ENCODE measurements at places on chromosomes 1 and 21.

DNA sequence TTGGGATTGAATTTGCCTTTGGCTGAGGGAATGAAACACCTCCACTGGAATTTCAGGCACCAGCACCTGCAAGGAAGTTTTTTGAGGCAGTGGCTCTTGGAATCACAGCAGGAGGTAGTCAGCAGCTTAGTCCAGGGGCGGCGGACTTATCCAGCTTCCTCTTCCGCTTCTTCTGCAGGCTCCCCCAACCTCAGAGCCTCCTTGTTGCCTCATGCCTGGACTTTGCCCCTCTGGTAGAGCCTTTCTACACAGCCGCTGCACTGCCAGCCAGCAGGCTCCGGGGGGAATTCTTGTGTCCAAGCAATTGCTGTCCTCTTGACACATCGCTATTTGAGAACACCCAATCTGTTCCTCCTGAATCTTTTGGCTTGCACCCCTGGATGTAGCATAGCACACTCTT is 4.4 kb upstream of the RHEX start:
- no peak for DNase-seq

GRCh38 chr1:164641353-164641730 is 82.4 kb downstream of the PBX1 start:
- peak; percentile 64 for DNase-seq

- no peak for DNase-seq
Measured at GRCh38 chr1:46405724-46406123, 11.6 kb downstream of the FAAH start.

DNA sequence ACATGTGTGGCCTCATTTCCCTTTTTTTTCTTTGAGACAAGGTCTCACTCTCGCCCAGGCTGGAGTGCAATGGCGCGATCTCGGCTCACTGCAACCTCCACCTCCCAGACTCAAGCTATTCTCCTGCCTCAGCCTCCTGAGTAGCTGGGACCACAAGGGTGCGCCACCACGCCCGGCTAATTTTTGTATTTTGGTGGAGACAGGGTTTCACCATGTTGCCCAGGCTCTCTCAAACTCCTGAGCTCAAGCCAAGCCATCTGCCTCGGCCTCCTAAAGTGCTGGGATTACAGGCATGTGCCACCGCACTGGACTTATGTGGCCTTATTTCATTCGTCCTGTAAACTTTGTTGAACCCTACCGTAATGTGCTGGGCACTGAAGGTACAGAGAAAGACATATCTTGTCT is 569 bp upstream of the WARS2 start:
- DNase-seq, result no peak

DNA sequence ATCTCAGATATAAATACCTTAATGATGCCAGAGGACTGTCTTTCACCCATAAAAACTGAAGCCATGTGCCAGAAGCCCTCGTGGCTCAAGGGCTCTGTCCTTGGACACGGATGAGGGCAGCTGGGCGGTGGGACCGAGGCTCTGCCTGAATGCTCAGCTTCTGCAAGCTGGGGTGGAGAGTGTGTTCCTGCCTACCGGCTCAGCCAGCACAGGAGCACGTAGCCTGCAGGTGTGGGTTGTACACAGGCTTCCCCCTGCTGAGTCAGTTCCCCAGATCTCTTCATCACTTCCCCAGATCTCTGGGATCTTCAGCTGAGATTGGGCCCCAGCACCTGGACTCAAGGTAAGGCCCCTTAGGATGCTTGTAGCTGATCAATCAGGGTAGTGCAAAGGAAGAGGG is 15.4 kb downstream of the KCNJ15 start:
- DNase-seq, result no peak

GRCh38 chr21:29091033-29091432 is 17.6 kb upstream of the CCT8 start:
- DNase-seq, result peak; percentile 76

DNA sequence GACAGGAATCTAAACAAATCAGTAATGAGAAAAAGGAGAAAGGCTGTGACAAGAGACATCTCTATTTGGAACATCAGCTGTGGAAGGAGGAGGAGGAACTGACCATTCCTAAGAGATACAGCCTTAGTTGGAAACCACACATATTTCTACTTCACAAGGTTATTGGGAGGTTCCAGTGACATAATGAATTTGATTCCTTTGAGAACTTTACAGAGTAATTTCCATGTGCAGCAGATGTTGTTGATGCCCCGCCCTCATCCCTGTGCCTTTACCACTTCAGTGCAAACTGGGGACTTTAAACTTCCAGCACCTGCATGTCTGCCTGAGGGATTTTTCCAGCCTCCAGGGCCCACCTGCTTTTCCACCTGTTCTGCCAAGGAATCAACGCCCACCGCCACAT is 9.3 kb upstream of the ST6GALNAC5 start:
- no peak for DNase-seq

GRCh38 chr1:97743129-97743528 is 177.7 kb downstream of the DPYD start:
- no peak for DNase-seq

GRCh38 chr1:59238333-59238934 is 58.5 kb upstream of the FGGY start:
- no peak for DNase-seq

DNA sequence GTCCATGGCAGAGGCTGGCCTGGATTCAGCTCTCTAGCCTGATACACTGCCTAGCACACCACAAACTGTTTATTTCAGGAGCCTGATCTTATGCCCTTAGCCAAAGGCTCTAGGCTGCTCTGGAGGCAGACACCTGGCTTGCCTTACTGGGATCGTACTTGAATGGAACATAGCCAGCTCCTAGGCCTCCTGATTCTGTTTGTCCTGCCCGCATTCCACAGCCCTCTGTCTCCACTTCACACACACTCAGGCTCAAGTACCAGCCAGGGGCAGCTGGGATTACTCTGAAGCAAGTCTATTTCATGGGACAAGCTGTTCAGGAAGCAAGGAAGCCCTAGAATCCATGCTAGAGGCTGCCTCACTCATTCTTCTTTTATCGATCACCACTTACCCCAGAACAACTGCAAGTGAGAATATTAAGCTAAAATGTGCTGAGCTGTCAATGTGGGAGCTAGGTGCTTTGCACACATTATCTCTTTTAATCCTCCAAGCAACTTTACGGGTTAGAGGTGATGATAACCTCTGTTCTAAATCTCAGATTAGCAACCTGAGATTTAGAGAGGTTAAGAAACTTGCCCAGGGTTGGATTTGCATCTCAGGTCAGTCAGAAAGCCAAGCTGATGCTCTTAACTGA is 31.1 kb upstream of the CYP4B1 start:
- no peak for DNase-seq

DNA sequence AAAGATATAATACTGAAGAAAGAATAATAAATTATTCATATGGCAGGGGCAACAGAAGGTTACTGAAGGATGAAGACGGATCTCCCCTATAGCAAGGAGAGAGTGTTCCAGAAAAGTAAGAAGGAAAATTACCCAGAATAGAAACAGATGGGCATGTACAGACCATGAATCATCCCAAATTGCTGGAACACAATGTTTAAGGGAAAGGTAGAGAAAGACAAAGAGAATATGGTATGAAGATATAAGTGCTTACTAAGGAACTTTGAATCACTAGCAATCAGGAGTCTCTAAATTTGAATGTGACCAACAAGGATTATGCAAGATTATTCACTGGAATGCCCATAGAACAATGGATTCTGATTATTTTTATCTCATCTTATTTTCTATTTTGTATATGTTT is 375.4 kb downstream of the COL11A1 start:
- DNase-seq, result no peak

- DNase-seq, result no peak
Measured at GRCh38 chr1:101247404-101248287, 10.8 kb downstream of the S1PR1 start.

DNA sequence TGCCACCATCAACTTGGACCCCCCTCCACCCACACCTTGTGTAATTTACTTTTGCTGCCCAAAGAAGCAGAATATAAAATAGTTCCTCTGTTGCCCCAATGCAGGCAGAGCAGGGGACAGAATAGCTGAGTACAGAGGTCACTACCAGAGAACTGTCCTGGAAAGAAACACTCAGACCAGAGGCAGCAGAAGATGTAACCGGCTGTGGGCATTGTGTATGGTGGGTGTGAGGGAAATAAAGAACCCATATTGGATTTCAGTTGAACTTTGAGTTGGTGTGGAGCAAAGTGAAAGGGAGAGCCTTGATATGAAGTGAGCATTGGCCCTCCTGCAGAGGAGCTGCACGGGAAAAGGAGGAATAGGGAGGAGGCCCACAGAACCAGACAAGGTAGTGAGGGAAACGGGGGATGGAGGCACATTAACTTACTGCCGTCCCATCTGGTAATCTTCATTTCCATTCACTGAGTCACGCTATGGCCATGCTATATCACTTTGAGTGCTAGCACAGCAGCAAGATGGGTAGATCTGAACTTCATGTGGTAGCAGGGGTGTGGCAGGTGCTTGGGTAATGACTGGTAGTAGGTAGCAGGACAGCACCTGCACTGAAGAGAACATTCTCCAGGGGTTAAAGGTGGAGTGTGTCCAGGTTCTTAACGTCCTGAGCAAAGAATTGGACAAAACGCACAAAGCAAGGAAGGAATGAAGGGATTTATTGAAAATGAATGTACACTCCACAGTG is 56.3 kb upstream of the FBXO28 start:
- no peak for DNase-seq

DNA sequence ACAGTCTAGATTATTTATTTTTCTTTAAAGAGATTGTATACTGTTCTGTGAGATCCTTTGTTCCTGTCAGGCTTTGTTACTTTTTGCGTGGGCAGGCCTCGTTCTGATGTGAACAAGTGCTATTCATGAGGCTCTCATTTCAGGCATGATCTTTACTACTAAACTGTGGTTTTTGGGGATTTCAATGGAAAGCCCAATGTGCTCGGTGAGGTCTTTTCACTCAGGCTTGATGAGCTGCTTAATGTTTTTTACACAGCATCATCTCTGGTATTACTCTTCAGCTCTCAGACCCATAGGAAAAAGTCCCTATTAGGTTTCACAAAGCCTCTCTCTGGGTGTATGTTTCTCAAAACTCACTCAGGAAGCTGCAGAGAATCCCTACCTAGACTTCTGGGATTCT is 419.4 kb downstream of the GPATCH2 start:
- DNase-seq, result no peak

DNA sequence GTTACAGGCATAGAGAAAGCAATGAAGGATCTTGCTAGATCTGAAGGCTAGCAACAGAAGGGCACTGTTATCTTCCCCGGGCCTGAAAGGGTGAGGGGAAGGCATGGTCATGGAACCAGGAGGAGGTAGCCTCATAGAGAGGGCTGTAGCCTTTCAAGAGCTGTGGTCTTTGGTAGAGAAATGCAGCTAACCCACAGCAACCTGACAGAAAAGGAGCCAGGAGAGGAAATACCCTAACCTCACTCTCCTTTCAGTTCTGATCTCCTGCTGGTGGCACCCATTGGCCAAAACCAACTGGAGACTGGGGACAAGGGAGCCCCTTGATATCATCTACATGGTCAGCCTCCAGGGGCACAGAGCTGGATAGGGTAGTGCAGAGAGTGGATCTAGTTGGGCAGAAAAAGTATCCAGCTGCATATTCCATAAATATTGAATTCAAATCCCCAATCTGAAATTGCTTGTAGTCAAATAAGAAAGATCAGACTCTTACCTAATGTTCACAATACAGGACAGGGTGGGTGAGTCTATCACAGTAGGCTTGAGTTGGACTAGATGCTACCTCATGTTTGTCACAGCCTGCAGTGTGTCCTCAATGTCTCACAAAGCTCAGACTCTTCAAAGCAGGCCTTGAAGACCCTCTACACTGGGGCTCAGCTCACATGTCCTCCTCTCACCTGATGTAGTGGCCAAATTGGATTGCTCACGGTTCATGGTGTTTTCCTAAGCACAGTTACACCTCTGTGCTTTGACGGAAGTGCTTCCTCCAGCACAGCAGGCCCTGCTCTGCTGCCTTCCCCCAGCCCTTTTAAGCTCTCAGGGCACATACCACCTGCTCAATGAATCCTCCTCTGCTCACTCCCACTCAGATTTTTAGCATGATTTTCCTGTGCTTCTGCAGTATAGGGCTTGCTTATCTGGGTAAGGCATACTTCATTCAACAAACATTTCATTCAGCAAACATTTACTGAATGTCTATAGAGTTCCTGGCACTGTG is 74.1 kb upstream of the JUN start:
- DNase-seq, result no peak

- no peak for DNase-seq
Measured at GRCh38 chr1:201164645-201165044, 10.4 kb upstream of the TMEM9 start.

DNA sequence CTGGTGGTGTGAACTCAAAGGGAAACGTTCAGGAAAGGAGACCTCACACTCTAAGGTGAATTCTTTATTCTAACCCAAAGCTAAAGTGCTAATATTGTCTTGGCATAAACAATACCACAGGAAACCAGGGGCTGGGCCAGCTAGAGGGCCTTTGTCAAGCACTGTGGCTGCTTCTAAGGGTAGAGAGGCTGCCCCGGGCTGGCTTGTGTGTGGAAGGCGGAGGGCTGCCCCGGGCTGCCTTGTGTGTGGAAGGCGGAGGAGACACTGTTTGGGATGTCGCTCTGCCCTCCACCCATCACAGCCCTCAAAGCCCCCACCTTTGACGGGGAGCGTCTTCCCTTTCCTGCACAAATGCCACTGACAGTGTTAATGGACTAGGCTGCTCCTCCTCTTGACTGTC is 216.8 kb downstream of the TOMM20 start:
- DNase-seq, result no peak

- DNase-seq, result no peak
Measured at GRCh38 chr21:34914239-34914638, 134.9 kb downstream of the RUNX1 start.

DNA sequence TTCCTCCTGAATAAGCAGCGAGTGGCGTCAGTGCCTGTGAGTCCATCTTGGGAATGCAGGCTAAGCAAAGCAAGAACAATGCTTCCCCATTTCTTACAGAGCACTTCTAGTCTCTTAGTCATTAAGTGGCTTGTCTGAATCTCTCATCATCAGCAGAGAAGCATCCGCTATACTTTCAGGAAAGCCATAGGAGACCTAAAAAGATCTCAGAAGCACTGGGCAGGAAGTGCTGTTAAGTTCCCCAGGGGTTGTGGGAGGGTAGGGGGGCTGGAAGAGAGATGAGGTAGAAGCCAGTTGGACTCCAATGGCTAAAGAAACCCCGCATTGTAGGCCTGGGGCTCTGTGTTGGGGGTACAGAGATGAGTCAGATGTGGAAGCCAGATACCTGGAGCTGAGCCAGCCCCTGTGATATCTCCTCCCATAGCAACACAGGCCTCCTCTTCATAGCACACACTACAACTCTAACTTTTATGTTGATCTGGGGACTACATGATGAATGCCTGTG is 44.9 kb downstream of the SYT6 start:
- DNase-seq, result no peak

GRCh38 chr21:29145354-29145782 is 14.9 kb downstream of the MAP3K7CL start:
- DNase-seq, result peak; percentile 76

GRCh38 chr1:101079341-101079740 is 53.8 kb upstream of the DPH5 start:
- DNase-seq, result no peak

- DNase-seq, result peak; percentile 77
Measured at GRCh38 chr1:41282679-41283317, 40.7 kb upstream of the SCMH1 start.

DNA sequence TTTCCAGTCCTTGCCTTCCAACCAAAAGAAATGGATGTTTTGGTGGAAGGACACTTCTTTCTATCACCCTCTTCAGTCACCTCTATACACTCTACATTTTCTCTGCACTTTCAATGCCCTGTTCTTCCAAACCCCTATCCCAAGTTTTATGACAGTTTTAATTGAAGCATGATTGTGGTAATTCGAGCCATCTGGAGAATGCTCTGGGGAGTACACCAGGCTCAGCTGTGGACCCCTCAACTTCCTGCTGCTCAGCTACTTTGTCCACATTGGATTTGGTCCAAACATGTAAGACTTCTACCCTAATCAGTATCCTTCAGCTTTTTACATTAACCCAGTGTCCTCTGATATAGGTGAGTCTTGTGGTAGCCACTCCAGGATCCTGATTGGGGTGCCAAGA is 129.6 kb downstream of the SYT2 start:
- no peak for DNase-seq

All from AG20443 (cell line).